Right ventricle myocardium superior (tissue), 1 donor: ENCODE measurements at places on chromosomes 5 and 9. TPM values are rescaled to one million over a fixed set of nuclear protein-coding genes. Genes with fewer than 3 reads are reported as not detected.

The MAP1B gene
- 49.7 TPM for total RNA-seq

The VAV2 gene
- total RNA-seq = 4.9 TPM

The PFN3 gene
- total RNA-seq = not detected

- DNase-seq = no peak
These were observed 37.3 kb upstream of the AKNA start for GRCh38 chr9:114425126-114425525.

DNA sequence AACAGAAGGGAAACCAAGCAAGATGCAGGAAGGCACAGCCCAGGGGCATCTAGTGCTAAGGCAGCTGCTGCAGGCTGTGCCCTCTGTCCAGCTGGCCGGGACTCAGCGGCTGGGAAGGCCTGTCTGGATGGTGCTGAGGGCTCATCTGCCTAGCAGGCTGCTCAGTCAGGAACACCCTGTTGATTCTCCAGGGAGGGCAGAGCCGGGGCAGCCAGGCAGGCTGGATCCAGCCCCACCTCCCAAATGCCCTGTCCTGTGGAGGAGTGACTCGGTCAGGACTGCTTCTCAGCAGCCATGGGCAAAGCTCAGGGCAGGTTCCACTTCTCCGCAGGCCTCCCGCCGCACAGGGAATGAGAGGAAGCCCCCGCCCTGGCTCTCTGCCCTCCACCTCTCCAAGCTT, 7.8 kb upstream of the LCN9 start:
- DNase-seq = no peak
